ENCODE measurements at places on chromosomes 13 and 19.

DNA sequence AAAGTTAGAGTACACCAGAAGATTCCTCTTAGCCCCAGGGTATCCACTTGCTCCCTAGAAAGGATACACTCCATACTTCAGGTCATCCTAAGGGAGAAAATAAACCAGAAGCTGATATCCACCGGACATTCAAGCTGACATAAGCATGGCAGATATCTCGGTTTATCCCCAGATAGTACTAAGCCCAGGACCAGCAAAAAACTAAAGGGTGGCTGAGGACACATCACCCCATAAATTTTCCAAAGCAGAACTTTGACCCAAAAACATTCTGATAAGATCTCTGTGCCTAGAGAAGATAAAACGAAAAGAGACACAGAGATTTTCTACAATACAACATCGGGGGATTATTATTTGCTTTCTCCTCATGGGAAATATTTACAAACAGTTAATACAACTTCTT lies 13.9 kb upstream of the ZNF431 start:
- no peak for DNase-seq

- DNase-seq = no peak
These were observed 10.6 kb downstream of the SLC15A1 start for GRCh38 chr13:98741741-98742435.

- DNase-seq = no peak
These were observed 5.1 kb upstream of the WBP4 start for GRCh38 chr13:41056194-41056593.

DNA sequence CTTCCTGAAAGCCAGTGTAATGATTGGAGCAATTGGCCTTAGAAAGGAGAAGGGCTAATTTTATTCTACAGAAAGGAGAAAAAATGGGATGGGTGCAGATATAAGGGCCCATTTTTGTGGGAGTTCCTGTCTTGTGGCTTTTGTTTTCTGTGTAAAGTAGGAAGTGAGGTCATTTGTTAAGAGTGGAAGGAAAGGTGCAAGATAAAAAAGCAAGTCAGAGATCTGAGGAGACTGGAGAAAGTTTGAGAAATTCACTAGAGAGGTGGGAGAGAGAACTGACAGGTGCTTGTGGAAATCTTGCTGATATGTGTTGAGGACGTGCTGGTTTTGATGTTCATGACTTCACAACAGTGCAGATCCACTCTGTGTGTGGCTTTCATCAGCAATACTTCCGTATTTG lies 349.4 kb downstream of the DLEU7 start:
- DNase-seq = no peak

DNA sequence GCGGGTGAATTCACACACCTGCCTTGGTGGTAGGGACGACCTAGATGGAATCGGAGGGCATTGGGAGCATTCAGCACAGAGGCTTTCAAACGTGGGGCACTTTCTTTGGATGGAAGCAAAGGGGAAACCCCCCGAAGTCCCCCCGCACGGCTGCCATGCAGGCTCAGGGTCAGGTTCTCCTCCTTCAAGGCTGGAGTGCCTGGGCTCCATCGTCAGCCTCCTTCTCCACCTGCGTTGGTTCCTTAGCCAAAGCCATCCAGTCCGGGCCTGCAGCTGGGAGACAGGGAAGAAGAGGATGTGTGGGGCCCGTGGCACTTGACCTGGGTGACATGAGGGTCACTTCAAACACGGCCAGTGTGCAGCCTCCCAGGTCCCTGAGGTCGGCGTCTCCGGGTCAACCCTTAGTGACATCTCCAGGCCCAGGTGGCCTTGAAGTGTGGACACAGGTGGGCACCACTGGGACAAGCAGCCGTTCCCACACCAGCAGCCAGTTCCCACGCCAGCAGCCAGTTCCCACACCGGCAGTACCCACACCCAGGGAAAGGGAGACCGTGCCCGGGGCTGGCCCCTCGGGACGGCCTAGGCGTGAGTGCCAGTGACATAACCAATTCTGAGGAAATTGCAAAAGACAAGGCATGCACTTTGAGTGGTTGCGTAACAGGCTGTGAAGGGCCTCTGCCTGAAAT lies 116.0 kb downstream of the SOX1 start:
- no peak for DNase-seq

GRCh38 chr13:73467125-73467524 lies 408.3 kb downstream of the KLF5 start:
- DNase-seq = no peak

DNA sequence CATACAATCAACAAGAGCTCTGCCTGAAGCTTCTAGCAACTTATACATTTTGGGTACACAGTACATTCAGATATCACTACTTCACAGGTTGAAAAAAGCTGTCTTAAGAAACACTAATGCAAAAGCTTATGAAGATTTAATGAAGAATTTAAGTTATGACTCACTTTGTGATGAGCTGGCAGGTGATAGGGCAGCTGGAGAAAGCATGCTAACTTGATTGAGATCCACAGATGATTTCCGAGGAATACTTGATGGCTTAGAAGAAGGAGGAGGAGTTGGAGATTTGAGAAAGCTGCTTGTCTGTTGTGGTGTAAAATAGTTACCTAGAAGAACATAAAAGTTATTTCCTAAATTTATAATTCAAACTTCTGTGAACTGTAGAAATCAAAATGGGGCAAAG lies 23.3 kb downstream of the EXOSC8 start:
- no peak for DNase-seq

DNA sequence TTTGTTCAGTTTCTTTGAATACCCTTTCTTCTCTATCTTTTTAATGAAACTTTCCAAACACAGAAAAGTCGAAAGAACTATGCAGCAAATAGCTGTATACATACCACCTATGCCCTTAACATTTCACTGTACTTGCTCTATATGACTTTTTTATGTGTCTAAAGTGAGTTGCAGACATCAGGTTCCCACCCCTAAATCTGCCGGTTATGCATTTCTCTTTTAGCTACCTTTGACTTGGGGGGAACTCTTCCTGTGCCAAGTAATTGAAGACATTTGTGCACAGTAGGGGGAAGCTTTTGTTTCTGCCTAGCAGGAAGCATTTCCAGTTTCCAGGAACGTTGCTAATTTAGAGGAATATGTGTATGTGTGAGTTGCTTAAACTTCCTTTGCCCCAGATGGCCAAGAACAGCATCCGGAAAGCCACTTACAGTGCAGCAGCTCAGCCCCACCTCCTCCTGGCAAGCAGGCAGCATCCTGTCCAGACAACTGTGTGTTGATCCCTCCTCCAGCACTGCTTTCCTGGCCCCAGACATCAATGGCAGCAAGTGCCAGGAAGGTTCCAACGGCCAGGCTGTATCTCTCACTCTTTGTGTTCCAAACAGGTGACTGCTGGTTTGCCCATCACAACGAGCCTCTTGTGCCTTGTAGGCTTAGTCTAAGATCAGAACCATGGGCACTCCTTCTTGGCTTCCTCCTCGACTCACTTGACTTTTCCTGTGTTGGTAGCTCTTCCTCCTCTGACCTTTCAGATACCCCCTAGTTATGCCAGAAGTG lies 14.7 kb upstream of the GRAMD1A start:
- DNase-seq = no peak

GRCh38 chr19:17835182-17836006 lies 12.4 kb downstream of the JAK3 start:
- DNase-seq = no peak

DNA sequence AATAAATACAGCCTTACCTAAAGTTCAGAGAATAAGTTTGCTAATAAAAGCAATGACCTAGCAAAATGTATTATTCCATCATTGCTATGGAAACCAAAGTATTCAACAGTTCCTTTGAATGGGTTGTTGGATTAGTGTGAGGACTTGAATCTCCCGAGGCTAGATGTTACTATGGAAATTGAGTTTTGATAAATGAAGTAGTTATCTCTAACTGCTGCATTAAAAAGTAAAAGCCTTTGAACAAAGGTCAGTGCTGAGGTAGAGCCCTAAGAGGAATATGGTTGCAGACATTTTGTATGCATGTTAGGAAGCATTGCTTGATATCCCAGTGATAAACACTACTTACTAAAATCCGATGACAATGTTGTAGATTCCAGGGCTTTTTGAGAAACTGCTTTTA lies 6.2 kb downstream of the KLF5 start:
- DNase-seq = no peak

- no peak for DNase-seq
These were observed 191.0 kb upstream of the IRS2 start for GRCh38 chr13:109977212-109977968.

GRCh38 chr19:12937093-12937926 lies 1.1 kb upstream of the CALR start:
- DNase-seq = no peak

GRCh38 chr19:52258426-52258825 lies 11.0 kb upstream of the ZNF766 start:
- no peak for DNase-seq

DNA sequence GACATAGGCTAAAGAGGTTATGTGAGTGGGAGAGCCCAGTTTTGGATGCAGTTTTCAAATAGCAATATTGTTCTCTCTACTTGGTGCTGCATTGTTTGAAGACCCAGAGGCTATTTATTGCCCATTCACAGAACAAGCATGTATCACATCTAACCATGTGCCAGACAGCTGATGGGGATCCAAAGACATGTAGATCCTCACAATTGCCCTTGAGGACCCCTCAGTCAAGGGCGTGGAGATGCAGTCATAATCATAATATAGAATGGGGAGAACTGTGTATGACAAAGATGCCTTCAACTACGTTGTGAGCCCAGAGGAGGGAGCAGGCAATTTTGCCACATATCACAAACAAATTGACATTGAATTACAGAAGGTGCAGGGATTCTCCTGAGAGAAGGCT lies 70.5 kb downstream of the NHLRC3 start:
- no peak for DNase-seq

- DNase-seq = no peak
These were observed 29.9 kb downstream of the EFNA2 start for GRCh38 chr19:1315470-1316166.

DNA sequence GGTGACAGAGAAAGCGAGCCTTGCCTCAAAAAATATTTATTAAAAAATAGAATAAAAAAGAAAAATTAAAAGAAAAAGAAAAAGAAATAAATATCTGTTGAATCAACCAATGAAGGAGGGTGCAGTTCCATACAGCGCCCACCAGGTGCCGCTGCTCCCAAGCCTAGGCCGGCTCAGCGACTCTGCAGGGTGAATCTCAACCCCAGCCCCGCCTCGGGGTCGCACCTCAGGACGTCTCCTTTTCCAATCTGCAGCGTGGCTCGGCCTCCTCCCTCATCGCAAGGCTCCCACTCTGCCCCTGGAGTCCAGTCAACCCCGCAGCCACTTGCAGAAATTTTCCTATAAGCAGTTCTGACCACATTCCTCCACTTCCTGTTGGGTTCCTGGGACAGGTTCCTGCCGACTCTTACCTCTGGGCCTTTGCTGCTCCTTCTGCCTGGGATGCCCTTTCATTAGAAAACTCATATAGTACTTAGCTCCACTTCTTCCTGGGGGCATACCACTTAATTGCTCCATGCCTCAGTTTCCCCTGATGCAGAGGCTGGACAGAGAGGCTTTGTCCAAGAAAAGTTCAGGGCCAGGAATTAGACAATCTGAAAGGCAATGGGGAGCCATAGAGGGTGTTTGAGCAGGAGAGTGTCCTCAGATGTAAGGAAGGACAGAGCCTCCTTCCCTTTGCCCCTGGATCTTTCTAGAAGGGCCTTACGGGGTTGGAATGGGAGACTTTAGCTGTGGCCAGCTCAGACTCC lies 24.3 kb downstream of the NFILZ start:
- peak; percentile 33 for DNase-seq

- no peak for DNase-seq
These were observed 202.2 kb upstream of the STARD13 start for GRCh38 chr13:33487575-33488243.

GRCh38 chr19:12676384-12676792 lies 5.3 kb downstream of the DHPS start:
- peak; percentile 47 for DNase-seq

DNA sequence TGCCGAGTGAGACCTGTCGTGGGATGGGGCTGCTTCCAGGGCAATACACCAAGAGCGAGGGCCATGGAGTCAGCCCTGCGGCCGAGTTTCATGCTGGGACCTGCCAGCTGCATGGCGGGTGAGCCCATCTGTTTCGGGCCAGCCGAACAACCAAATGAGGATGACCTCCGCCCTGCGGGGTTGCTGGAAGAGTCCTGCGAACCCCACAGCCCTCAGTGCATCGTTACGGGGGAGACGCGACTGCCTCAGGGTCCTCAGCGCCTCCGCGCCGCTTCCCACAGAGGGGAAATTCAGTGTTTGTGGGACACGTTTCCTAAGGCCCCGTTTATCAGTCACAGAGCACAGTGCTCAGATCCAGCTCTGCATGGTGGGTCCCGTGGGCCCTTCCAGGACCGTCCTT lies 22.0 kb downstream of the SLC15A1 start:
- no peak for DNase-seq

DNA sequence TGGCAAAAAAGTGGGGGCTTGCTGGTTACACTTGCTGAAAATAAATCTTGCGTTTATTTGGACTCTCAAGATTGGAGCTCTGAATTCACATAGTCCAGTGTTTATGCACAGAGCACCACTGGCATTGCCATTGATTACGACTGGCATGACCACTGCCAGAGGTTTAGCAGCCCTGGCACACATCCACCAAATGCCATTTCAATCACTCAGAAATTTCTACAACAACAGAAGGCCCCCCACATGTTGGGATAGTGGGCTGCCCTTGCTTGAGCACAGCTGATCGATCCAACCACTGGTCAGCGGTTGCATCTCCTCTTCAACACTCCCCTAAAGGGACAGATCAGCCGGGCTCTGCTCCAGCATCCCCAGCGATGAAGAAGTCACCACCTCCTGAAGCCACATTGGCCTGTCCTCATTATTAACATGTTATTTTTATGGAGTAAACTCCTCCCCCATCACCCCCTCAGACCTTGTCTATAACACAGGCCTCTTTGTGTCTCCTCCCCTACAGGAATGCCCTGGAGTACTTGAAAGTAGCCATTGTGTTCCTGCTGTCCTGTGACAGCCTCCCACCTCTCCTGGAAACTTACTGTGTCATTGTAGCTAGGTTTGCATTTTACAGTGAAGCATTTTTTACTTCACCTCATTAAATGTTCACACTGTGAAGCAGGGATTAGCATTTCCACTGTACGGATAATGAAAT lies 51.3 kb downstream of the CDADC1 start:
- DNase-seq = no peak

- DNase-seq = no peak
These were observed 380.8 kb downstream of the LMO7 start for GRCh38 chr13:76016799-76017400.

Measured in Panc1 (cell line).